ENCODE measurements at places on chromosomes 4 and X.

- DNase-seq, result no peak
These were observed 22.2 kb downstream of the RBPJ start for GRCh38 chr4:26343038-26343398.

GRCh38 chrX:24332878-24333277 is 19.0 kb upstream of the SUPT20HL2 start:
- DNase-seq, result no peak

- no peak for DNase-seq
These were observed at the start of gene VSIG4 for GRCh38 chrX:66039944-66040343. Gene VSIG4 (minus strand): TSS chrX:66040080. CDS start chrX:66039998, 82 bp downstream.

DNA sequence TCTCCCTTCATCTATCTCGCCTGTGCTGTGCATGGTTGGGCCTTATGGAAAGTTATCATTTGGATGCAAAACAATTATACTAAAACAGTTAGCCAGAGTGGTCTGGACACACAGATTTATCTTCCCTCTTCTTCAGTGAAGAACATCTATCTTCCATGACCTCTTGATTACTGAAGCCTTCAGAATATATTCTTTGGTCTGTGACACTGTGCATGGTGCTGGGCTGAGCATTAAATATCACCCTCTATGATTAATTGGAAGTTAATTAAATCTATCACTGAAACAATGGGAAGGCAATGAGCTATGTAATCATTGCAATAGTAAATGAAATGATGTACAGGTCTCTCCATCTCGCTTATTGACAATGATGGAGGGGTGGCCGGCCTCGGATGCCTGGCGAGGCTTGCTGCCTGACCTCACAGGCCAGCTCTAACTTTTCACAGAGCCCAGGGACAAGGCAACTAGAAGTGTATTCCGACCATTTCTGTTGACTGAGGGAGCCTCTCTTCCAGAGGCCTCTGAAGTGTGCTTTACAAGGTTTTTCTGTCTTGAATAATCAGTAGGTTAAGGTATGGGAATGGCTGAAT is 186.6 kb downstream of the NKX6-1 start:
- DNase-seq, result no peak

DNA sequence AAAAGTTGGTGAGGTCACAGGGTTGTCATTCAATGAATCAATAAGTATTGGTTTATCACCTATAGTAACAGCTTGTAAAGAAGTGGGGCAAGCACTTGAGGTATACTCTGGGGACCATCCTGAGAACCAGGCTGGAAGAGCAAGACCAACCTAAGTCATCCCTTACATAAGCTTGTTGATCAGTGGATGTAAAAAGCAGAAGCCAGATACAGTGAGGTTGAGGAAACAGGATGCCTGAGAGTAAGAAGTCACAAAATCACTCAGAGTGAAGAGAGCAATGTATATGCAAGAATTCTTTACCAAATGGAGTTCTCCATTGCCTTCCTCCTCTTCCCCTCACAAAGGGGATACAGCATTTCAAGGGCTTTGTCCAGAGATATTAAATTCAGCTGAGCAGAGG is 76.3 kb upstream of the PACRGL start:
- DNase-seq, result peak; percentile 57

DNA sequence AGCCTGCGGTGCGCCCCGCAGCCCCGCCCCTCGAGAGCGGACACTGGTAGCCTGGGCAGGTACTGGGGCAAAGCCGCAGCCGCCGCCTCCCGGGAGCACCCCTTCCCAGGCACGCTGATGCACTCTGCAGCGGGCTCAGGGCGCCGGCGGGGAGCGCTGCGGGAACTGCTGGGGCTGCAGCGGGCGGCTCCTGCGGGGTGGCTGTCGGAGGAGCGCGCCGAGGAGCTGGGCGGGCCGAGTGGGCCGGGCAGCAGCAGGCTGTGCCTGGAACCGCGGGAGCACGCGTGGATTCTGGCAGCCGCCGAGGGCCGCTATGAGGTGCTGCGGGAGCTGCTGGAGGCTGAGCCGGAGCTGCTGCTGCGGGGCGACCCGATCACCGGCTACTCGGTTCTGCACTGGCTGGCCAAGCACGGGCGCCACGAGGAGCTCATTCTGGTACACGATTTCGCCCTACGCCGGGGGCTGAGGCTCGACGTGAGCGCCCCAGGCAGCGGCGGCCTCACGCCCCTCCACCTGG is 401 bp downstream of the SOWAHD start:
- no peak for DNase-seq

DNA sequence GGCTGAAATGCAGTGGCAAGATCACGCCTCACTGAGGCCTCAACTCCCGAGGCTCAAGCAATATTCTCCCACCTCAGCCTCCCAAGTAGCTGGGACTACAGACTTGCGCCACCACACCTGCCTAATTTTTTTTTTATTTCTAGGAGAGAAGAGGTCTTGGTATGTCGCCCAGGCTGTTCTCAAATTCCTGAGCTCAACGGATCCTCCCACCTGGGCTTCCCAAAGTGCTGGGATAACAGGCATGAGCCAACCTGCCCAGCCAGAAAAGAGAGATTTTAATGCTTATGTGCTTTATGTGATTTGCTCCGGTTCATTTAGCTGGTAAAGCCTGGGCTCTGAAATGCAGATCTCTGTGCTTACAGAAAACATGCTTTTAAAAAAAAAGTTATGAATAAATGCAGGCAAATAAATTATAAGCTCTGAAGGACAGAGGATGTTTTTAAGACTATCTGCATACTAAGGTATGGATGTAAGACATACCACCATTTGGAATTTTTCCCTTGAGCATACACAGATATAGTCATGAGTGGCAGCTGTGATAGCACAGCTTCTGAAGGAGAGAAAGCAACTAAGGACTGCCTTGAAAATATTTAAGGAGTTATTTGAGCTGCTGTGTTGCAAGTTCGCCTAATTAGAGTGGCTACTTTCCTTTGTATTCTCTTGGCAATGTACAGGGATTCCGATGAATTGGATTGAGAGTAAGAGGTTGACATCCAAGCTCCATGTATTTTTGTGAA is 13.8 kb downstream of the GUCY1B1 start:
- DNase-seq, result no peak

- DNase-seq, result no peak
These were observed 10.5 kb downstream of the PPAT start for GRCh38 chr4:56424697-56425514.

DNA sequence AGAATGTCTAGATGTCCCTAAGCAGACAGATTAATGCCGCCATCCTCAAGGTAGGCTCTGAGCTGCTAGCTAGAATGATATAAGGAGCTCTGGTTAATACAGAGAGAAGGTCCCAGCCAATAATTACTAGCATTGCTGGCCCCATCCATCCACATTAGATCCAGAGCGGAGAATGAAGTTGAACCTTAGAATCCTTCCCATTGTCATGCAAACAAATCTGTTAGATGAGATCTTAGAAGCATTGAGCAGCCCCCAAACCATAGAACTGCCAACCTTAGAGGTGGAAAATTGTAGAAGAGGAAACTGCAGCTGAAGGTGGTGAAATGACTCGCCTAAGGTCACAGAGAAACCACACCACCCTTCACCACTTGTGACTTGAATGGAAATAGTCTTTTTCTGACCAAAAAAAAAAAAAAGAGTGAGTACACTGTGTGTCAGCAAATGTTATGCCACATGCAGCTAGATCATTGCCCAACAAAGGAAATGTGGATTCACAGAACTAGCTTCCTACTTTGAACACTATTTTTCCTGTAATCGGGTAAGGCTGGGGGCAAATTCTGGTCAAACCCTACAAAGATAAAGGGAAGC is 162.1 kb downstream of the SMIM20 start:
- DNase-seq, result no peak

DNA sequence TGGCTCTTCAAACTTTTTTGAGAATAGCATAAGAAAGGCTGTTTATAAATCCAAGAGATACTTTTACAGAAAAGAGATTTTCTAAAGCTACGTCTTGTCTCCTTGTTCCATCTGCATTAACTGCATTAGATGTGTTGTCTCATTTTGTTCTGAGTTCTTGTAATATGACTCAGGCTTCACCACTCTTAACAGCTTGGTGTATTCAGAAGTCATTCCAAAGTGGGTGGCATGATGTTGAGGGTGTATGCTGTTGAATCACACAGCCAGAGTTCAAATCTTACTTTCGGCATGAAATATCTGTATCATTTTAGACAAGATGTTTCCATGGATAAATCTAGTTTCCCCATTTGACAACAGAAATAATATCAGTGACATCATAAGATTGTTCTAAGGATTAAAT is 30.1 kb downstream of the SYTL5 start:
- DNase-seq, result no peak

- DNase-seq, result no peak
These were observed 259.4 kb upstream of the JADE1 start for GRCh38 chr4:128550060-128550459.

DNA sequence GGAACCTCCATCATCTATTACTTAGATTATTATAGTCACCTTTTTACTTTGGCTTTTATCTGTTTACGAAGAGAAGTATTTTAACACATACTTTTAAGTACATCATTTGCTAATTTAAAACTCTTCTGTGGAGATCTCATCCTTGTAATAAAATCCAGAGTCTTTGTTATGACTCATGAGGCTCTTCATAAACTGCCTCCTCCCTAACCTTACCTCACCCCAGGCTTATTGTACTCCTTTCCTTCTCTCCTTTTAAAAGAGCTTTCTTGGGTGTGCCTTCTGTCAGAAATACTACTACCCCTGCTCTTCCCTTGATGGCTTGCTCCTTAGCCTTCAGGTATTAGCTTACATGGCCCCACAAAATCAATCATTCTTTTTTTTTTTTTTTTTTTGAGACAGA is 6.6 kb downstream of the ARL9 start:
- no peak for DNase-seq

DNA sequence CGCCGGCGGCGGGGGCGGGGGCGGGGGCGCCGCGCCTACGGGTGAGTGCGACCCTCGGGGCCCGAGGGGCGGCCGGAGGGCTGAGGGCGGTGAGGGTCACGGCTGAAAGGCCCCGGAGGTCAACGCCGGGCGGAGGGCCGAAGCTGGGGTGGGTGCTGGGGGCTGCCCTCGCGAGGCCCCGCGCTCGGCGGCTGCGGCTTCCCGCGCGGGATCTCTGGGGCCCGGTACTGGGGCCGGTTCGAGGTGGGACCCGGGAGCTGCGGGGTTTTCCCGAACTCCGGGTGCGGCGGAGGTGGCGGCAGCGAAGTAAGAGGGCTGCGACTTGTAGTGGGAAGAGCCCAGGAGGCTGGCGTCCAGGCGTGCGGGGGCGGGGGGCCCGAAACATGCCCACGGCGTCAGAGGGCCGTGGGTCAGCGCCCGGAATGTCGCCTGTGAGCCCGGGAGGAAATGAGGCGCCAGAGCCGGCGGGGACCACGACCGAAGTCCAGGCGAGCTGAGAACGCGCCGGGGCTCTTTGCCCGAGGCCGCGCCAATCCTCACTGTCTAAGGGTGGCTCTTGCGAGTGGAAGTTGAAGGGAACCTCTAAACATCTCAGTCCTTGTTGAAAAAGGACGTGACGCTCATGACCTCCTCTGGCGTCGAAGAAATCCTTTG is 407 bp downstream of the IL13RA1 start:
- DNase-seq, result no peak

DNA sequence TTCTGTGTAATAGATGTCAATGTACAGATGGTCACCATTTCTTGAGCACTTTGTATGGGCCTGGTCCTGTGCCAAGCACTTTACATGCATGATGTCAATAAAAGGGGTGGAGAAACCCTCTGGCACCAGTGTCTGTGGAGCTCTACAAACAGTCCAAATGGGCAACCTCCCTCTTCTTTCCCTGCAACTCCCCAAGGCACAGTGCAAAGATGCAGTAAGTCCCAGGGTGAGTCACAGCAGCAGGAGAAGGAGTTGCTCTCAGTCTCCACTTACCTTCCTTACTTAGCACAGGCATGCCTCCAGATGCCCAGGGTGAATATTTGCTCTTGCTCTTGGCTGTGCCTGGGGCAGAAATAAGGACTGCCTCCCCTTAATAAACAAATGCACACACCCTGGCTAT is 4.3 kb downstream of the OCIAD2 start:
- DNase-seq, result no peak

DNA sequence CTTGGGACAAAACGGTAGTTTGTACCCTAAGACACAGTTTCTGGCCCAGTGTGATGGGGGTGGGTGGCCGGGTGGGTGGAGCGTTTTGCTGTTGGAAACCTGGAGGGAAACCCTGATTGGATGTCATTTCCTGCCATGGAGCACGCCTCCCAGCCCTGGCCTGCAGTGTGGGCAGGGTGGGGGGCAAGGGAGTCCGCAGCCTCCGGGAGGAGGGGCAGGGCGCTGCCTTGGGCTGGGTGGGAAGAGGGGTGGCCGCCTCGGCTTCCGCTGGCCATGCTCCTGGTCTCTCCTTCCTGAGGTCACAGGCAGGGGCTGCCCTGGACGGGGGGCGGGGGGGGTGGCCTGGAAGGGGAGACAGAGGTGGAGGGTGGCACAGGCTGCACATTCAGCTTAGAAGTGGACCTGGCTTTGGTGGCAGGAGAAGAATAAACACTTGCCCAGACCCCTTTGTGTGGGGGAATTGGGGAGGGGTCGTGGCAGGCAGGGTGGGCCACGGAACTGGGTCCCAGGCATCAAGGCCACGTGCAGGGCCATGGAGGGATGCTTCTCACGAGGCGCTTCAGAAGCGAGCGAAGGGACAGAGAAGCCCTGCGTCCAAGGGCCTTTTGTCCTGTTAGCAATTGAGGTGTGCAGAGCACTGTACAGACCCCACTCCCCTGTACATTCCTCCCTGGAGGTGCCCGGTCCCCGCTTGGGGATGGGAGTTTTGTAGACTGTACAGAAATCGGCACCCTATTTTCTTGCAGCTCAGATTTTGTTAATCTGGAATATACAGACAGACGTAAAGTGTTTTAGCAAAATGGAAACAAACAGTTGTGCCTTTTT is 6.2 kb downstream of the NAT8L start:
- no peak for DNase-seq

DNA sequence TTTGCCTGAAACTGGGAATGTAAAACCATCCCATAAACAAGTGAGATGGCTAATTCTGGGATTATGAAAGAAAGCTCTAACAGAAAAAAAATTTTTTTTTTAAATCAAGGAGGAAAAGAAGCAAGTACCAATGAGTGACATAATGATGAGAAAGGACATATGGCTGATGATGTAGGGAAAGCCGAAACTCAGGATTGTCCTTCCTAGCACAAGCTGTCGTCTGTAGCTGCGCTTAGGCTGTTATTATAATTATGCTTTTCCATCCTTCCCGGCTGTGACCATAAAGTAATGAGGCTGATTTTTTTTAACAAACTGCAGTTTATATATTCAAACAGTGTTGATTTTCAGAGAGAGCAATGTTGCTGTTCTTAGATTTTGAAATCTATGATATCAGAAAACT is 209.8 kb upstream of the NOCT start:
- no peak for DNase-seq

GRCh38 chr4:61511716-61512488 is 311.8 kb downstream of the ADGRL3 start:
- no peak for DNase-seq

- no peak for DNase-seq
These were observed 182.9 kb downstream of the C4orf33 start for GRCh38 chr4:129278868-129279267.
